Fibroblast of skin of right biceps (primary cell): ENCODE measurements at places on chromosomes 4 and X.

GRCh38 chr4:153426207-153426885, 39.8 kb upstream of the TMEM131L start:
- DNase-seq, result peak; percentile 22

DNA sequence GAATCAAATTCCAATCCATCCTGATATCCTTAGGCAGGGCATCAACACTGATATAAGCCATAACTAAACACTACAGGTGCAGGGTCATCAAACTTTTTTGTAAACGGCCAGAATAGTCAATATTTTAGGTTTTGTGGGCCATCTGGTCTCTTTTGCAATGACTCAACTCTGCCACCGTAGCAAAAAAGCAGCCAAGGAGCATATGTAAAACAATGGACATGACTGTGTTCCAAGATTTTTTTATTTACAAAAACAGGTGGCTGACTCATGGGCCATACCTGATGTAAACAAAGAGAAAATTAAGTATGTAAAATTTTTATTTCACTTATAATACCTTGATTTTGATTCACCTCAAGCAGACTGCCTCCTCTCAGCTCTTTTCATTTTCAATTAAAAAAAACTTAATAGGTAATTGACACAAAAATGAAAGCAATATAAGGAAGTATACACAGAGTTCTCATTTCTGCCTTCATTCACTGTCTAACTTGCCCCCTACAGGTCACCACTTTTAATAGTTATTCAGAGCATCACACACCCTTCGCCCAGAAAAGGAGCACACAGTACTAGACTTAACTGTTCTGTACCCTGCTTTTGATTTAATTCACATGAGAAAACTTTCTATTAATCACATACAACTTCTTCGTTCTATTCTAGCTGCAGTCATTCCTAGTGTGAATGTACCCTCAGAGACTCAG, 35.3 kb upstream of the GPM6B start:
- DNase-seq, result no peak

DNA sequence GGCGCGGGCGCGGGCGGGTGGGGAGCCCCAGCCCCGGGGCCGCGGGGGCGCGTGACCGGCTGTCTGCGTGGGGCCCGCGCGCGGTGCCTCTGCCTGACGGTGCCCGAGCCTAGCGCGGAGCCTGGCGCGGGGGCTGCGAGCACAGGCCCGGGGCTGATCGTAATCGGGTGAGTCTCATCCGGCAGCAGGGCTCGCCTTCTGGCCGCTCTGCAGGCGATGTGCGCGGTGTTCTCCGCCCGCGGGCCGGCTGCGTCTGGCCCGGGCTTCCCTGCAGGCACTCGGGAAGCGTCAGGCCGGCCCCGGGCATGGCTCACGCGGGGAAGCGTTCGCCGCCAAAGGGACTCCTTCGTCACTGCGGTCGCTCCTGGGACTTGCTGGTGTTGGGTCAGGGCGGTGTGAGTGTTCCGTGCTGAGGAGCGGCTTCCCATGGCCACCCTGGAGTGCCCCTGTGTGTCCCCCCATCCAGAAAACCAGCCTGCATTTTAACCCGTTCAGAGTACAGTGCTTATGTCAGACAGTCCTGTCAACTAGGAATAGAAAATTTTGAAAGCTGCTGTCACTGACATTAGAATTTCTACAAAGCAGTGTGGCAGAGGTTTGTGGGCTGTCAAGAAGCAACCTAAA, 40.6 kb downstream of the FAM149A start:
- DNase-seq, result peak; percentile 63

GRCh38 chrX:19049110-19049509, 65.2 kb upstream of the PHKA2 start:
- no peak for DNase-seq

GRCh38 chr4:75251547-75251946, 262.7 kb downstream of the RCHY1 start:
- no peak for DNase-seq

DNA sequence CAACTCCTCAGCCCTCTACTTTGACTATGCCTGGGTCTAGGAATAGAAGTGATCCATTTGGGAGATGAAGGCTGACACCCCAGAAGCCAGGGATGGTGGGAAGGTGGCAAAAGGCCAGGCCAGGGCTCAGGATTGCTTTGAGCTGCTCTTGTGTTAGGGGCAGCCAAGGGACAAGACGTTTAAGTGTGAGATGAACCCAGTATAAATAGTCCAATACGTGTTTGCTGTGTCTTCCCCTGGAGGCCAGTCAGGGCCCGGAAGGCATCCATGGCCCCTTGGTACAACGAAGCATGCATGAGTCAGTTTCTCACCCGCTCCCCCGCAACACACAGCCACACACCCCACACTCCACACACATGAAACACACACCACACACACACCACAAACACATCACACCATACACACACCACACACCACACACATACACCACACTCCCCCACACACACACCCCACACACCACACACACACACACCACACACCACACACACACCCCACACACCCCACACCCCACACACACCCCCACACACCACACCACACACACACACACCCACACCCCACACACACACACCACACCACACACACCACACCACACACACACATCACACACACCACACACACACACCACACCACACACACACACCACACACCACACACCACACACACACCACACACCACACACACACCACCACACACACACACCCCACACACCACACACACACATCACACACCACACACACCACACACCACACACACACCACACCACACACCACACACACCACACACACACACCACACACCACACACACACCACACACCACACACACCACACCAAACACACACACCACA, 5.1 kb downstream of the STARD8 start:
- peak; percentile 34 for DNase-seq

DNA sequence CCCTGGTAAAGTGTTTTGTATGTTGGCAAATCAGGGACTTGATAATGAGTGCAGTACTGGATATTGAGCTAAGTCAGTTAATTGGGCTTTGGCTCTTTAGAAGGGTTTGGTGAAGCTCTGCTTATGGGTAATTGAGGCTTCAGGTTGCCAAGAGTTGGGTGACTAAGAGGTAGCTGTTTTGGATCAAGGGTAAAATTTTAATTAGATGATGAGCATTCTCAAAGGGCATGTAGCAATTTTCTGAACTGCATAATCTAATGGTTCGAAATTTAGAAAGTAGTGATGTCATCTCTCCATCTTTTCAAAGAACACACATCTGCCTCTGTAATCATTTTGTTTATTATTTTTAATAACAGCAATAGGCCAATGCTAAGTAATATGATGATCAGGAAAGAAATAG, 5.5 kb upstream of the TRIM2 start:
- DNase-seq, result no peak

GRCh38 chr4:48064349-48064748, 47.8 kb downstream of the NIPAL1 start:
- DNase-seq, result no peak

DNA sequence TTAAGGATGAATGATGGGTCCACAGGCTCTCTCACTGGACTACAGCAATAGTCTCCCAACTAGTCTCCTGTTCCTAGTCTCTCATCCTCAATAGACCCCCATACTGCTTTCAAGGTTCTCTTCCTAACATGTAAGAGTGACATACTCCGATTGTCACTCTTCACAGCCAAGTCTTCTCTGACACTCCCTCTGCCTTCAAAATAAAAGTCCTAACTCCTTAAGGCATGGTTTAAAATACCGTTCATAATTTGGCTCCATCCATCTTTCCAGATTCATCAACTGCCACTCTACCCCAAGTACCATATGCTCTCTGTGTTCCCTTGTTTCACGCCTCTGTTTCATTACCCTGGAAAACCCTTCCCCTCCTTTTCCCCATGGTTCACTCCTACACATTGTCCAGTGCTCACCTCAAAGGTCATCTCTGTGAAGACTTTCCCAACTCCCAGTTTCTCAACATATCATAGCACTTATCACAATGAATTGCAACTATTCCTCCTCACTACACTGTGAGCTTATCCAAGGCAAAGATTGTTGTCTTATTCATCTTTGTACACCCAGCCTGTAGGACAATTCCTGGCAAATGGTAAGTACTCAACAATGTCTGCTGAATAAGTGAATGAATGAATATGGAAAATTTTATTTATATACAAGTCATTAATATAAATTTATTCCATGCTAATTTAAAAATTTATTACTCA, 26.0 kb downstream of the SMARCA1 start:
- DNase-seq, result no peak

GRCh38 chrX:66193821-66194220, 29.8 kb downstream of the HEPH start:
- DNase-seq, result peak; percentile 49
